RWPE1 (cell line): ENCODE measurements at places on chromosomes 5 and 9.

DNA sequence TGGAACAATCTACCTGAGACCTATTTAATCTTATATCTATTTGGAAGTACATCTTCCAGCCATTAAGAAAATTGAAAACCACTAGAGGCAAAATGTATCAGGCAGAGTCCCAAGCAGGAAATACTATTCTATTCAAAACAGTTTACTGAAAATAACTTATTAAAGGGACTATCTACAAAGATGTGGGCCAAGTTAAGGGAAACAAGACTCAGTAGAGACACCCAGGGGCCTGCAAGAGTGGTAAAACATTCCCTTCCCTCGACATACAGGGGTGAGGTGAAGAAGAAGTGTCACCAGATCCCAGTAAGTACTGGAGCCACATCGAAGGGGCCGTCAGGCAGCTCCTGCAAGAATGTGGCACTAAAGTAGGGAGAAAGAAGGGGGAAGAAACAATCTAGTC lies 12.1 kb upstream of the NRG2 start:
- no peak for DNase-seq

DNA sequence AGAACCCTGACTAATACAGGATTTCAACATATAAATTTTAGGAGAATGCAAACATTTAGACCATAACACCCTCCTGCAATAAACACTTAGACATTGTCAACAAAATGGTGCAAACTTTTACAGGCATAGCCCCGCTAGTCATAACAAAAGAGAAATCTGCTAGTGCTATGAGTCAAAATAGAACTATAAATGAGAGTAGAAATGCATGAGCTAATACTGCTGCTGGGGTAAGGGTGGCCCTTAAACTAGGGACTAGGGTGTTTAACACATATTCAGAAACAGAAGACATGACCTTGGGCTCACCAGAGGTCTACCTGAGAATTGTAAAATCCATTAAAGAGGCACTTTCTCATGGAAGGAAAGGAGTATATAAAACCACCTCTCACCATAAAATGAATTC lies 131.6 kb downstream of the TLR4 start:
- DNase-seq, result no peak

GRCh38 chr5:23895614-23896013 lies 388.2 kb downstream of the PRDM9 start:
- DNase-seq, result no peak

DNA sequence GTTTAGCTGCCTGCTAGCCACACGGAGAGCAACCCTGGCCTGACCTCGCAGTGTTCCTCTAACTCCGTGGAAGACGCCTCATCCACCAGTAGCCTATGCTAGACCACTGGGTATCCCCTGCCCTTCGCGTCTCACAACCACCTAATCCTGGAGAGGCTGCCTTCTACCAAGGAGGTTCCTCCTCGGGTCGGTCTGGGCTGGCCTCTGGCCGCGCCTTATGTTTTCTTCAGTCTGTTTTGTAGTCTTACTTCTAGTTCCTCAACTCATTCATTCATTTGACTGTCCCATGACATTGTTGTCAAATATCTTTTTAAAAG lies 1.6 kb upstream of the TPM2 start:
- DNase-seq, result no peak

GRCh38 chr5:133456933-133457402 lies 155.4 kb downstream of the FSTL4 start:
- DNase-seq, result no peak
